ENCODE measurements at places on chromosomes 1 and 21. TPM values are rescaled to one million over a fixed set of nuclear protein-coding genes. Genes with fewer than 3 reads are reported as not detected.

DNA sequence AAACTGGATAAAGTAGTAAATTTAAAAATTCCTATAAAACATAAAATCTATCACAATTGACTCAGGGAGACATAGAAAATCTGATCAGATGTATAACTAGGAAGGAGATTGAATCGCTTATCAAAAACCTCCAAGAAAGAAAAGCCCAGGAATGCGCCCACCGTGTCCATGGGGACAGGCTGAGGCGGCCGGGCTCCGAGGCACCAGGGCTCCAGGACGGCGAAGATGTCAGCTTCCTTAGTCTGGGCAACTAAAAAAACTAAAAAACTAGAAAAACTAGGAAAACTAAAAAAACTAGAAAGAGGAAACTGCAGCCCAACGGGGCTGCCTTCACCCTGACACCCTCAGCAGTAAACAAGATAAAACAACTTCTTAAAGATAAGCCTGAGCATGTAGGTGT is 229.0 kb upstream of the RAB4A start:
- no peak for DNase-seq

The C1orf210 gene
- not detected for total RNA-seq

The MFSD2A gene
- total RNA-seq: 52.9 TPM

The CHAF1B gene
- total RNA-seq: 18.7 TPM

Measured in SJCRH30 (cell line).